T-helper 17 cell (primary cell): ENCODE measurements at places on chromosomes 3 and 15.

DNA sequence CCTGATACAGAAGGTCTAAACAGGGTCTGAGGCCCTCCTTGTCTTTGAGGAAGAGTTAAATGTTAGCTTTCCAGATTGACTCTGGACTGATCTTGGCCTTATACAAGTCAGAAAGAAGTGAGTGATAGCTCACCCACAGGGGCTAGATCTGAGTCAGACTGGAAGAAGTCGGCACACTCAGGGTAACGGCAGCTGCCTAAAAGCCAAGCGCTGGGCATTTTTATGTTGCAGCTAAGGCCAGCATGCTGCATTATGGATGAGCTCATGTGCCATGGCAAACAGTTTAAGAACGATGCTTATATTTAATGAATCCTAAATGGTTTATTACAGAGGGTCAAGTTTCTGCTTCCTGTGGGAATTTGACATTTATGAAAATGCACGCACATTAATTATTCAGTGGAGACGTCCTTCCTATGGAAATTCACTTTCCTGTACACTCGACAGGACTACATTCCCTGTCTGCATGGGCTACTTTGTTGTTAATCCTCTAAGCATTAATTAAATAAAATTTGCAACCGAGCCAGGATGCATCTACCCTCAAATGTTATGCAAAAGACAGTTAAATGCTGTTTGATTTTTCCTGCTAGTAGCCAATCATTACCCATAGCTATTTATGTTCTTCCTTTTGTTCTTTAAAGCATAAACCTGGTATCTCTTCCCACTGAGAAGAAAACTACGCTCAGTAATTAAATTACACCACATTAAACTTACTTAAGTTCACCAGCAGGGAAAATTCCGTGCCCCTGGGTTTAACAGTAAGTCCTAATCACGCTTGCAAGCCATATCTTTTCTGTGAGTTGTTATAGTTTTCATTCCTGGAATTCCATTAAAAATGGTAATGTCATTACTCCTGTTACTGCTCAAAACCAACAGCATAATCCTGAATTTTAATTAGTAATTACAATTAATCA is 762.7 kb upstream of the CFAP20DC start:
- DNase-seq = no peak

DNA sequence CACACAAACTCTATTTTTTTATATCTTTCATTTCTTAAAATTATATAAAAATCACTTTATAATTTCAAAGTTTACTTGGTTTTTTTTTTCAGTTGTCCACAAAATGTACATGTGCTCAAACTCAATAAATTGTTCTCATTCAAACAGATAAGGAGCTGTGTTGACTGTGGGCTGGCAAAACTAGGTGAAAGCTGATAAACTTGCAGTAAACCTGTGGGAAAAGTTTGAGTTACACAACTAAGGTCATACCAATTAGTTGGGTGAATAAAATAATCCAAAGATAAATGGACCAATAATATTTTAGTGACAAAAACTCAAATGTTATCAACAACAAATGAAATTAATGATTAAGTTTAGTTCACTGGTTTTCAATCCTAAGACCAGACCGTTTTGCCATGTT is 12.6 kb upstream of the UPK1B start:
- no peak for DNase-seq

- DNase-seq = no peak
Measured at GRCh38 chr15:98131924-98132323, 171.4 kb downstream of the ARRDC4 start.

- DNase-seq = no peak
Measured at GRCh38 chr3:126923423-126923822, 59.5 kb upstream of the PLXNA1 start.

DNA sequence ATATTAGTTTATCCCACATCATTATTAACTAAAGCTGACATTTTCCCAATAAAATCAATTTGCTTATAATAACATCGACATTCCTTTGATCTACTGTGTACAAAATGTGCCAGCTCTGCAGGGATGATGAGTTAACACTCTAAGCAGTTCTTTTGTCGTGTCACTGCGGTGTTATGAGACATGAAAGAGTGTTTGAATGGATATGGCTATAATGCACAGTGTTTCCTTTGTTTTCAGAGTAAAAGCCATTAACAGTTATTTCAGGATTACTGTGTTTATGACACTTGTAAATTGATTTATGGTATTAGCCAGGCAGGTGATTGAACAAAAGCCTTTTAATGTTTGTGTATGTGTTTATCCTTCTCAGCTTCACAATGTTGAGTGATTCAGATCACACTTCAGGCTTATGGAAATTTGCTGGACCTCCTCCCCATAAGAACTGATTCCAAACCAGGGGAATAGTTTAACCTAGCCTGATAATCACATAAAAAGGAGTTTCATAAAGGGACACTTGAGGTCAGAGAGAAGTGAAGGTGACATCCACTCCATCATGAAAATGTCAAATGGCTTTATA is 115.7 kb downstream of the CHL1 start:
- DNase-seq = no peak

DNA sequence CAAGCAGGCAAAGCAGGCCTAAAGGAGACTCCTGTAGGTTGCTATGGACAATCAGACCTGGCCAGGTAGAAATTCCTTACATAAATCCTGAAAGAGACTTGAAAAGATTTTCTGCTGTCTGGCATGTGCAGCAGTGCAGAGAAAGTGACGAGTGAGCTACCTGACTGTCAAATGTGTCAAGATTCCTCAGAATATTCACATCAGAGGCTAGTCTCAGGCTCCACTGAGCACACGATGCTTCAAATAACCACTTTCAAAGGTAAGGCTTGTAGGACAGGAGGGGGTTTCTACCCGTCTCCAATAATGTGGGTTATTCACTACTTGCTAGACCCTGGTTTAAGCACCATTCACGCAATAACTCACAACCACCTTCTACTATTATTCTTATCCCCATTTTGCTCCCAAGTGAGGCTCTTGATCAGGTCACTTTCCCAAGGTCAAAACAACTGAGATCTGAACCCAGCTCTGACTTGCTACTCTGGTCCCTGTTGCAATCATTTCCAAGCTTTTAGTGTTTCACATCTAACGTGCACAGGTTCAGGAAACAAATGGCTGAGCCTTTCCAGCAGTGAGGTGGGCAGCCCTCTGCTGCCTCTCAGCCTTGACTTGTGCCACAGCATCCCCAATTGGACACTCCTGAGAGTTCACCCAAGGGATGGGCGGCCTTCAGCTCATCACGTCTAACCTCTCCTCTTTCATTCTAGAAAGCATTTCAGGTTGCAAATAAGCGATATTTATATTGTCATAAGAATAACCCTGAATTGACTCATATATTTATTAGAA is 329.9 kb upstream of the WNT5A start:
- DNase-seq = no peak

- DNase-seq = no peak
Measured at GRCh38 chr3:86967062-86967461, 23.9 kb downstream of the VGLL3 start.

GRCh38 chr15:25568751-25569150 is 129.9 kb upstream of the UBE3A start:
- DNase-seq = no peak

DNA sequence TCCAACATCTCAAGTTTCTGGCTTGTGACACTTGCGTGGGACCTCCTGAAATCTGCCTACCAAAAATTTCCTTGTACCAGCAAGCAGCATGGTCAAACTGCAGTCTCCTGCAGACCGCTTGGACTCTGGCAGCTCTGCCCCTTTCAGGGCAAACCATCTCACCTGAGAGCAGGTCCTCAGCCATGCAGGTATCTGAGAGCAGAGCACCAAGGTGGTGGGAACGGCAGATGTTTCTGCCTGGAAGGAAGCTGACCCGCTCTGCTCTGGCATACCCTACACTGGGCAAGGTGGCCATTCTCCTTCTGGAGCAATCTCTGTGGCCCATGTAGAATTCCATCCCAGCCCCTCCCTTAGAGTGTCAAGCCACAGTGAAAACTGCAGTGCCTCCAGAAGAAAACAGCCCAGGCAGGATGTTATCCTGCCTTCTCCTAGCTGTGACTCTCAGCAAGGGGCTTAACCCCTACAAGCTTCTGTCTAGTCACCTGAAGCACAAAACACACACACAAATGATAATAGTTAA is 21.6 kb downstream of the MESD start:
- no peak for DNase-seq

- DNase-seq = no peak
Measured at GRCh38 chr3:120451272-120451761, 525 bp upstream of the FSTL1 start.

- DNase-seq = no peak
Measured at GRCh38 chr15:36809380-36809779, 230.0 kb downstream of the CDIN1 start.

GRCh38 chr15:41836073-41836472 is 2.6 kb upstream of the PLA2G4B start:
- DNase-seq = no peak

DNA sequence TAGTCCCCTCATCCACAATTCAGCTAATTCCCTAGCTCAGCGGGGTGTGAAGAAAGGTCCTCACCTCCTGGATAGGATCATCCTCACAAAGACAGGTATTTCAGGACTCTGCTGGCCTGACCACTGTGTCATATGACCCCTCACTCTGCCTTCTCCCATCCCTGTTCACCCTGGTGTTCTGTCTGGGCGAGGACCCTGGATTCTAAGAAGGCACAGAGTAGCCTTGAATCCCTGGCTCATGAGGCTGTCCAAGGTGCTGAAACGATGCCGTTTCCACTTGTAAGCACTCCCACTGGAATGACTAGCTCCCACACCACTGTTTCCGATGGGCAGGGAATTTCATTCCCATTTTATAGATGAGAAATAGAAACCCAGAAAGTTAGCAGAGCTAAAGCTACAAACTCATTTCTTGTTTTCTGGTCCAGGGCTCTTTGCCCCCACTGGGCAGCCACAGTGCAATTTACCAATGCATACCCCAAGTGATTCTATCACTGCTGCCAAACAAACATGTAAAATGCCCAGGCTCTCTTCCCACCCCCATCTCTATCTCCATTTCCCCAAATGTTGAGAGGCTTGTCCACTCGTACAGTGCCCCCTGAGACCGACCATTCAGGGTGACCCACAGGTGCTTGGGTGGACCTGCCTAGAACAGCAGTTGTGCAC is 83.2 kb downstream of the RAB11A start:
- DNase-seq = no peak

GRCh38 chr3:55879901-55880331 is 392.8 kb upstream of the WNT5A start:
- DNase-seq = no peak

GRCh38 chr3:197186887-197187588 is 111.4 kb downstream of the DLG1 start:
- DNase-seq = no peak

- no peak for DNase-seq
Measured at GRCh38 chr3:170007031-170007663, 30.6 kb upstream of the GPR160 start.

GRCh38 chr3:197380786-197381185 is 82.4 kb upstream of the DLG1 start:
- no peak for DNase-seq

DNA sequence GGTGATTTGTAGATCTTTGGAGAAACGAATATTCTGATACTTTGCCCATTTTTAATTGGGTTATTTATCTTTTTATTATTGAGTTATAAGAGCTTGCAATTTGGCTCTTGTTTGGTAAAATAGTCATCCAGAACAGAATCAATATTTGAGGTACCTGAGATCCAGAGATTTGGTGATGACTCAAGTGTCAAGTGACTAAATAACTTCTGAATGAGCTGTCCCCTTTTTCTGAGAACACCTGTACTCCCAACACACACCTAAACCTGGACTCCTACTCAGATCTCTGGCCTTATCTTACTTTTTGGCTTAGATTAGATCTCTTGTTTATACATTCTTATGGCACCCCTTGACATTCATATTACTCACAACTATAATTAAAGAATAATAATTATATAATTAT is 3.1 kb upstream of the TRA2B start:
- DNase-seq = no peak

GRCh38 chr15:93206893-93207292 is 117.9 kb upstream of the RGMA start:
- no peak for DNase-seq

DNA sequence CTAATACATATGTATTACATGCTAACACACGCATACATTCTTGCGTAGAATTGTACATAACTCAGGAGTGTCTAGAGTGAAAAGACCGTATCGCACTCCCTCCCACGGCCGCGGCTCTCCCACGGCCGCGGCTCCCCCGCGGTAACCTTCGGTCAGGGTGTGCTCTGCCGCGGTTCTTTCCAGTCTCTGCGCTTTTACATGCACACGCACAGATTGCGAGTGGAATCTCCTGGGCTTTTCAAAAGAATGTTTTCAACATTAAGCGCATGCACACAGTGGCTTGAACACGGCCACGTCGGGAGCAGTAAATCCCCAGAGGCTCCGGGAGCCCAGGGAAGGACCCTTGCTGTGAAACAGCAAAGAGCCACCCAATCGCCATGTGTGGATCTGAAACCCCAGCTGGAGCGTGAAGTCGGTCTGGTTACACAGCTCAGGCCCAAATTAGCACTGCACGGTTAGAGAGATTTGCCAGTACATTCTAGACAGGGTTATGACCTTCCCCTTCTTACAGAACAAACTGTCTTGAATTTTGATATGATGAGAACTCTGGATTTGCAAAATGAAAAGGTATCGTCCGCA is 805 bp upstream of the RGMA start:
- no peak for DNase-seq

- peak; percentile 21 for DNase-seq
Measured at GRCh38 chr3:126134219-126134975, 46.0 kb downstream of the ALDH1L1 start.

- DNase-seq = no peak
Measured at GRCh38 chr15:94259863-94260262, 28.5 kb downstream of the MCTP2 start.

DNA sequence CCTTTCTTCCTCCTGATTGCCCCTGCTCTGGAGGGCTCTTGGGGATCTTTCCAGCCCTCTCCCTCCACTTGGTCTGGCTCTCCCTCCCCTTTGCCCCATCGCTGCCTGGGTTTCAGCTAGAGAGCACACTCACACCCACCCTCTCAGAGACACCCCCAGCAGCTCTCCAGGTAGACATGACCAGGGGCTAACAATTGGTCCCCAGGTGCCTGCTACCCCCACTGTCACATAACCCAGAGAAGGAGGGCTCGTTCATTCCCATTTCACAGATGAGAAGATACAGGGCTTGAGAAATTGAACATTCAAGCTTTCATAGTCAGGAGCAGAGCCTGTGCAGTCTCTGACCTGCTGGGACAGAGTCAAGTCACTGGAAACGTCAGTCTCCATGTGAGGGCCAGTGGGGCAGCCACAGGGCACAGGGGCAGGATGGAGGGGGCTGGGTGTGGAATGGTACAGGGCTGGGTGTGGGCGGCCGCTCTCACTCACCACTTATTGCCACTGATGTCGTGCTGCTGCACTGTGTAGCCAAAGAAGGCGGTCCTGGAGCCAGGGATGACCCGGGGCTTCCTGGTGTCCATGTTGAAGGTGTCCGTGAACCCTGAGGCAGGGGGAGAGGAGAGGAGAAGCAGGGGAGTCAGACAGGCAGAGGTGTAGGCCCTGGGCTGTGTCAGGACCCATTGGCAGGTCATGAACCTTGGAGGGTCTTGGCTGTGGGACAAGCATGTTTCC is 29.4 kb downstream of the ITGA11 start:
- DNase-seq = no peak

- no peak for DNase-seq
Measured at GRCh38 chr3:179436517-179436916, 14.8 kb downstream of the GNB4 start.
